ENCODE measurements at places on chromosomes 12 and 14.

DNA sequence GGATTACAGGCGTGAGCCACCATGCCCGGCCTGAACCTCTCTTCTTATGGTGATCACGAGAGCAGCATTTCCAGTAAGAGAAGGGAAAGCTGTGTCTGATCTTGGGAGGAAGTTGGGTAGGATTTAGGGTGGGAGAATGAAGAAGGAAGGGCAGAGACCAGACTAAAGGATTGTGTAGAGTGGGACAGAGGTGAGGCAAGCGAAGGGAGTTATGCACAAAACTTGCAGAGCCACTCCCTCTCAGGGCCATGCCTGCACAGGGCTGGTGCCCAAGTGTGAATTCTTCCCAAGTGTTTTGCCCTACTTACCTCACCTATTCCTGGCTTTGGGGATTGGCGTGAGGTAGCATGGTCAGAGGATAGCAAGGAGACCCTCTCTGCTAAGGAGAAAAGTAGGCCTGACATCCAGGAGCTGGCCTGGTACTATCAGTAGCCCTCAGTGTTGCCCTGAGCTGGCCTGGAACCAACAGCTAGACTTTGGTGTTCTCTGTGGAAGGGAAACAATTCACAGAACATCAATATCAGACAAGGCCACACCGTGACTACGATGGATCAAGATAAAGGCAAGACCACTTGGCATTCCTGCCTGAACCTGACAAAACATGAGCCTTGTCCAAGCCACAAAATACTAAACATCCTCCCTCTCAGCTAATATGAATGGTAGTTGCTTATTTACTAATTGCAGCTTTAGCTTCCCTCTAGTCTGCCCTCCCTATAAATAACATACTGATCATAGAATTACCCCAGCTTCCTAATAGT lies 201.0 kb upstream of the AMIGO2 start:
- DNase-seq: no peak

DNA sequence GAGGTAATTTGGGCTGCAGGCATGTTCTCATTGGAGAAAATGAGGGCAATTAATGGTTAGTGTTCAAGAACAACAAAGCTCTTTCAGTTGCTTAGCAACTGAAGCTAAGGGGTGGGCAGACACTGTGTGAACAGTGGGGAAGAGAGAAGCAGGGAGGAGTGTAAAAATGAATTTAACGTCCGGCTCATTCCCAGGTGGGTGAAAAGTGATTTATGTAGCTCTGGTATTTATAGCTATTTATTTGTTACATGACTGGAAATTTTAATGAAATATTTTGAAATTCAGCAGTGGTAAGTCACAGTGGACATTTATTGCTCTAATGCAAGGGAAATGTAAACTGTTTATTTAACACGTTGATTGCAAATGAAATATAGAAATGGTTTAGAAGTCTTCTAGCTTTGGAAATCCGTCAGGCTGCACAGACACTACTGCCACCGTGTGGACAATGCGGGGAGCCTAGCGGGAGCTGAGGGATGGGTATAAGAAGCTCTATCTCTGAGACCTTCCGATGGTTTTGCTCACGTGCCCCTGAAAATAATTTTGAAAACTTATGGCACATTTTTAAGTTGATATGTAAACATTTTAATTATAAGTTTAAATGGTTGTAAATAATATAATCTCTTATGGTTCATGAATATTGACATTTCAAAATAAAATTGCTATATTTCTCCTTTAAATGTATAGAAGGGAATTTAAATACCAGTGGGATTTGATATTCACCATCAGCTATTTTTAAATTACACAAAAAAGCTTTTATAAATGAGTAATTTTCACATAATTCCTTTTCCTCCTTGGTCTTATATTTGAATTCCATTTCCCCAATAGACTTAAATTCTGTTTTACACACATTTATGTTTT lies 54.4 kb downstream of the E2F7 start:
- peak; percentile 22 for DNase-seq

- no peak for DNase-seq
These were observed 55.8 kb upstream of the CIT start for GRCh38 chr12:119932921-119933320.

DNA sequence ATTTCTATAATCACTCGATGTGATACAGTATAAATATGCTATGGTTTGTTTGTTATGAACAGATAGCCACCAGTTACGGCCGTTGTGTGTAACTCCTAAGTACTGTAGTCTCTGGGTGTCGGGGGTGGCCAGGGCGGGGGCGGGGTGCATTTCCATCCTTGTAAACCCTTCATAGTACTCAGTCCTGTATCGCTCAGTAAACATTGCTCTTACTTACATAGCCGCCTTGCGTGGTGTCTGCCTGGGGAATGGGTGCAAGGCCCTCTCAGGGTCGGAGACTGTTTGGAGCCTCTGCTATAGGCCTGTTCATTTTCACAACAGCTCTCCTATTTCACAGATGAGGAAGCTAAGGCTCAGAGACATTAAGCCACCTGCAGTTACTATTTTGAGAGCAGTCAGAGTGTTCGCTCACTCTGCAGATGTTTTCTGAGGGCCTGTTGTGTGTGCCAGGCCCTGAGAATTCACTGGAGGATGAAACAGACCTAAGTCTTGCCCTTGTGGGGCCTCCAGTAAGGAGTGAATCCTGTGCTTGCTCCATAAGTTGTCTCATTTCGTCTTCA lies 42.5 kb downstream of the JDP2 start:
- DNase-seq: no peak

DNA sequence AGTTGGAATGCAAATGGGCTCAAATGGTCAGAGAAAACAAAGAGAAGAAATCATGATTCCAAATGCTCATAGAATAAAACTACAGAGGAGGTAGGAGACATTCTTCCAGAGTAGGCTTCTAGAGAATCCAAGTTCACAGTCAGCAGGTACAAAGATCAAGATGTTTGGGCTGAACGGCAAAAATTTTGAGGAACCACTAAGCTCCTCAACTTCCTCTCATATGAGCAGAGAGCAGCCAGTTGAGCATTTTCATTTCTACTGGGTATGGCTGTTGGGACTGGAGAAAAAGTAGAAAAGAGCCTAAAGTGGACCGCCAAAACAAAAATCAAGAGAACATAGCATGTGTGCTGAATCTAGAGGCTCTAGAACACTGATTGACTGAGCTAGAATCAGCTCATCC lies 73.8 kb upstream of the ARID2 start:
- no peak for DNase-seq

DNA sequence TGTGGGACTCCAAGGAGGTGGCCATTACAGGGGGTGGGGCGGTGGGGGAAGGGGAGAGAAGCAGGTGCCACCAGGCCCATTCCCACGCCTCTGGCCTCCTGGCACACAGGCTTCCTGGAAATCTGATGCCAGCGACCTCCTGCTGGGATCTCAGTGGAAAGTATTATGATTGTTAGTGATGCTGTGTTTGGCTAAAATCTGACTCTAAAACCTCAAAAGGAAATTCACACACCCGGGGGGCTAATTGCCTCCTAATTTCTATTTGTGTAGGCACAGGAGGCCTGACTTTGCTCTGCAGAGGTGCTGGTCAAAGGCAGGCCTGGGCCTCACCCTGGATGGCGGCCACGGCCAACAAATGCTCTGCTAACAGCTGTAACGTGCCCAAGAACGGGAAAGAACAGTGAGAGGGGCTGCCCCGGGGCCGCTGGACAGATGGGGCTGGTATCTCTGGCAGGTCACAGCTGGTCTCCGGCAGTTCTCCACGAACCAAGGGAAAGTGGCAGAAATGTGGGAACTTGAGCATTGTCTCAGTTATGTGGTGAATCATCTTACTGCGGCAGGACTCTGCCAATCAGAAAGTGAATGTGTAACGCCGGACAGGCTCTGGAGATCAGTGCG lies 14.3 kb downstream of the FAM181A start:
- peak; percentile 52 for DNase-seq

GRCh38 chr14:21106498-21107282 lies 5.8 kb downstream of the TMEM253 start:
- DNase-seq: no peak

- DNase-seq: no peak
These were observed 498 bp downstream of the PIANP start for GRCh38 chr12:6699989-6700645.

DNA sequence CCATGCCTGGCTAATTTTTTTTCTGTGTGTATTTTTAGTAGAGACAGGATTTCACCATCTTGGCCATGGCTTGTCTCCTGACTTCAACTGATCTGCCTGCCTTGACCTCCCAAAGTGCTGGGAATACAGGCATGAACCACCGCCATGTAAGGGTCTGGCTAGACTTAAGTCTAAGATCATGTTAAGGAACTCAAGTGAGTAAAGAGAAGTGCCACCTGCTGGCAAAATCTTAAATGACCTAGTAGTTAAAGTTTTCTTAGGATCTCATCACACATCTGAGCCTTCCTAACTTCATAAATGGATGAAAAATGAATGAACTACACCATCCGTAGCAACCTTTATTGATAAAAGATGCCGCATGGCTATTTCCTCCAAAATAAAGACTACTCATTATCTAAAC lies 1.7 kb upstream of the C12orf56 start:
- no peak for DNase-seq

- DNase-seq: no peak
These were observed 201.5 kb upstream of the MYL2 start for GRCh38 chr12:111121840-111122239.

DNA sequence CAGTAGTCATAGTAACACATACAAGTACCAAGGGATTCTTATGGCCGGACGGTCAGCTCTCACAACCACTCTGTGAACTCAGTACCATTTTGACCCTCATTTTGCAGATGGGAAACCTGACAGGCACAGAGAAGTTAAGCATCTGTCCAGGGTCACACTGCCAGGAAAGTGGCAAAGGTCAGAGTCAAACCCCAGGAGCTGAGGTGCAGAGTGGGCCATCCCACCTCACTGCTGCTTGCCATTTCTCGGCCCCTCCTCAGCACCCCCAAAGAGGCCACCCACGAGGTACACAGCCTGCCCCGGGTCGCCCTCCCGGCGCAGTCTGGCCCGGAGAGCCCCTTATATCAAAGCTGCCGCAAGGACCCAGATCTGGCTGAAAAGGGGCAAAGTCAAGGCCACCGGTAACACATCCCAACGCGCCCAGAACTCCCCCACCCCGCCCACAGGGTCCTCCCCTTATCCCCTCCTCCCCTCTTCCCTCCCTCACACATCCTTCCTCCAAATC lies 1.7 kb downstream of the NCOR2 start:
- DNase-seq: no peak

- DNase-seq: no peak
These were observed 3.5 kb downstream of the LMO3 start for GRCh38 chr12:16602412-16602811.

DNA sequence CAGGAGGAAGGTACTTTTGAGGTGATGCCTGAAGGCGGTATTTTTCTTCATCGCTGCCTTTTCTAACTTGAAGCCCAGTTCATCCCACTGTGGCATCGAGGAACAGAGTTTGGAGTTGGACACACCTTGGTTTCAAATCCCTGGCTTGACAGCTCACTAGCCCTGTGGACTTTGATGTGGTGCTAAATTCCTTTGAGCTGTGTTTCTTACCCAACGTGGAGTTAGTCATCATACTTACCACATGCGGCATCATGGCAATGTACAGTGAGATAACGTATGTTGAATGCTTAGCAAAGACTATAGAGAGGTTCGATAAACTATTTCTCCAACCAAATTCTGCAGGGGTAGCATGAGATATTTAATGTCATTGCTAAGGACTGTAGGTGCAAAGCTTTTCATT lies 3.4 kb downstream of the PLEKHG3 start:
- no peak for DNase-seq

DNA sequence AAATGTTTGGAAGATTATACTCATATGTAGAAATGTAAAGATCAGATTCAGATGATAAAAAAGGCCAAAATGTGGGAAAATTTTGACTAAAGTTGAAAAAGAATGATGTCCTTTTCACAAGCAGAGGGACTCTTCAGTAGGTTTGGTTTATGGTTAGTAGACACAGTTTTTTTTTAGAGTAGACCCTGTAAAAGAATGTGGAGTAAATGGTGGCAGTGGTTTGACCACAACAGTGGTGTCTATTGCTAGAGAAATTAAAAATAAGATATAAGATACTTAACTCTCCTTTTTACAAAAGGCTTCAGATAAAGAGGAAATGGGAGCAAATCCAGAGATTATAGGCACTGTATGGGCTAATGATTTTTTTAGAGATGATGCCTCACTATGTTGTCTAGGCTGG lies 21.8 kb downstream of the RAP1B start:
- DNase-seq: no peak

- no peak for DNase-seq
These were observed 14.8 kb upstream of the PPP1R1A start for GRCh38 chr12:54603173-54603814.

DNA sequence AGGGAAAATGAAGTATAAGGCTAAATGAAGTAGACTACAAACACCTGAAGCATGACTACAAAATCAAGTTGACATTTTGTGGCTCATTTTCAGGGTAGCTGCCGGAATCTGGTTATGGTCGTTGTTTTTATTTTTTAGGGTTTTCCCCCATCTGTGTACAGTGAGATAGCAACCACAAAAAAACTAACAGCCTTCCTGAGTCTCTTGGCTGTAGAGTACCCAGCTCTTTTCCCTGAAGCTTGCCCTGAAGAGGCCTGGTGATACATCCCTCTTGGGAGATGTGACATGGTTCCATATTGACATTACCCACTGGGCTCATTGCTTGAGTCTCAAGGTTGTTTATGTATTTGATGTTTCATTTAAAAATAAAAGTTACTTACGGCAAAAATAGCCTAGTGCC lies 424.0 kb downstream of the ZFP36L1 start:
- no peak for DNase-seq
